AG08395 (cell line): ENCODE measurements at places on chromosomes 7 and 10.

- peak; percentile 98 for DNase-seq
Observed at GRCh38 chr7:149284850-149285585, 23.0 kb downstream of the ZNF783 start.

- no peak for DNase-seq
Observed at GRCh38 chr10:7322623-7323022, 88.2 kb downstream of the SFMBT2 start.

- peak; percentile 94 for DNase-seq
Observed at GRCh38 chr10:70673043-70673928, 980 bp downstream of the ADAMTS14 start.

GRCh38 chr7:133746305-133746704 lies 380.8 kb upstream of the LRGUK start:
- DNase-seq, result no peak

DNA sequence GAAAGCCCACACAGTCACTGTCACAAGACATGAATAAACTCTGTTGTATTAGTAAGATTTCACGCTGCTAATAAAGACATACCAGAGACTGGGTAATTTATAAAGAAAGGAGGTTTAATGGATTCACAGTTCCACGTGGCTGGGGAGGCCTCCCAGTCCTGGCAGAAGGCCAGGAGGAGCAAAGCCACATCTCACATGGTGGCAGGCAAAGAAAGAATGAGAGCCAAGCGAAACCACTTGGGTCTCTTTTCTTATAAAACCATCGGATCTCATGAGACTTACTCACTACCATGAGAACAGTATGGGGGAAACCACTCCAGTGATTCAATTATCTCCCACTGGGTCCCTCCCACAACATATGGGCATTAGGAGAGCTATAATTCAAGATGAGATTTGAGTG lies 110.2 kb downstream of the ST8SIA6 start:
- DNase-seq, result no peak

- no peak for DNase-seq
Observed at GRCh38 chr10:1148855-1149605, 92.8 kb downstream of the WDR37 start.

DNA sequence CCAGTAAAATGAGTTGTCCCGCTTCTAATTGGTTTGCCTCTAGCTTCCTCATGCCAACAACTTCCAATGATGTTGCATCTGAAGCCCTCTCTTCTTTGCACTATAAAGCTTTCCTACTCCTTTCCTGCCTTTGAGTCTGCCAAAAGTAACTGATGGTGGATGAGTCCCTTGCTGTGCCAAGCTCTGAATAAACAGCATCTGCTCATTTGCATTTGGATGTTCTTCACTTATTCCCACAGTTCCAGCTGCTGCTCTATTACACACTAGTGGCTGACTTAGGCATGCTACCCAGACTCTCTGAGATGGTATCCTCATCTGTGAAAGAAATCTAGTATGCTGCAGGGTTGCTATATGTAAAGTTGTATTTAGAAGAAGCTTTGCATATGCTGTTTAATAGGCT lies 24.9 kb downstream of the SFR1 start:
- no peak for DNase-seq

GRCh38 chr7:98211676-98212531 lies 665 bp downstream of the BHLHA15 start:
- no peak for DNase-seq

DNA sequence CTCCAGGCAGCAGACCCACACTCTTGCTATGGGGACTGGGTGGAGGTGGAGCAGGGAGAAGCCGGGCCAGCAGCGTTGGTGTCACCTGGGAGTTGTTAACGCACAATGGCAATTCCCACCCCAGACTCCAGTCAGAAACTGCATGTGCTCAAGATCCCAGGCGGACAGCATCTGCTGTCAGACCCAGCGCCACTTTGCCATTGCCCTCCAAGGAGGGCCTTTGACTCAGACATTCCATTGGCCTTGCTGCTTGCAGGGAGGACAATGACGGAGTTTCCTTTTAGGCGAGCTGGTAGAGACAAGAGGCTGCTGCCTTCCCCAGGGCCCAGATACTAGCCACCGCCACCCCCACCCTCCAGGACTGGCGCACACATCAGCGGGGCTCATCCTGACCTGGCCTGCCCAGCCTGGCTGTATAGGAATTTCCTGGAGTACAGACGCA lies 34.5 kb downstream of the ZNF775 start:
- peak; percentile 29 for DNase-seq

DNA sequence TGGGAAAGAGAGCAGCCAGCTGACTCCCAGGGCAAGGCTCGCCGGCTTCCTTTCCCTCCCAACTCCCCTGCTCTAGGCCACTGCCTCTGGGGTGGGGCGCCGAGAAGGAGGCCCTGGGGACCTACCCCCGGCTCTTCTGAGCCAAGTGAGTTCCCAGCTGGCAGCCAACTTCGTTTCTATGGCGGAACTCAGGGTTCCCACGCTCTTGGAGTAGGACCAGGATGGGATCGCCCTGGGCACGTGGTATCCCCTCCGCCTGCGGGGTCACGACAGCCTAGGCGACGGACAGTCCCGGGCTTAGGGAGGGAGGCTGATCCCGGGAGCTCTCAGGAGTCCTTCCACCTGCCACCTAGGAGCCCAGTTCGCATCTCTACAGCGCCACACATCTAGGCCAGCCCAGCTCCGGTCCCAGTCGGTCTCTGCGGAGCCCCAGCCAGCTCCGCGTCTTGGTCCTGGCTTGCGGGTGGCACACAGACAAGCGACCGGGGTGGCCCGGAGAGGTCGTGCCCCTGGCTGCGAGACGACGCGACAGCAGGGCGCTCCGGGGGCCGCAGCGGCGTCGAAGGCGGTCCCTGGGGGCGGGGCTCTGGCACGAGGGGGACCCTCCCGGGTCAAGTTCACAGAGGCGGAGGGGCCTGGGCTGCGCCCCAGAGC lies 20.5 kb upstream of the GATA3 start:
- DNase-seq, result no peak

DNA sequence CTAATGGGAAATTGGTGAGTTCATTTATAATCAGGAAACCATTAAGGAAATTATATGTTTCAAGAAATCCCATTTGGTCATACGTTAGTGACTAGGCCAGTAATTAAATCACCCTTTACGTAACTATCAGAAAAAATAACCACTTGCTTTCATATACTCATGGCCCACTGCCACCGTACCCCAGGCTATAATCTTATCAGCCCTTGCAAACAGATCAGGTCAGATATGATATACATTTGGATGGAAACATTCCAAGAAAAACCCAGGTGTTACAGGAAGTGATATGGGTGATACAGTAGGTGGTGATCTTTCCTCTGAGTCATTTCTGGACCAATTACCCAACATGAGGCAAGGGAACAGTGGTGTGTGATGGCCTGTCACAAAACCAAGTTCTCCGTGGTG lies 481.0 kb upstream of the SEMA3A start:
- DNase-seq, result no peak

GRCh38 chr10:69090685-69091084 lies 2.8 kb downstream of the SRGN start:
- DNase-seq, result no peak

DNA sequence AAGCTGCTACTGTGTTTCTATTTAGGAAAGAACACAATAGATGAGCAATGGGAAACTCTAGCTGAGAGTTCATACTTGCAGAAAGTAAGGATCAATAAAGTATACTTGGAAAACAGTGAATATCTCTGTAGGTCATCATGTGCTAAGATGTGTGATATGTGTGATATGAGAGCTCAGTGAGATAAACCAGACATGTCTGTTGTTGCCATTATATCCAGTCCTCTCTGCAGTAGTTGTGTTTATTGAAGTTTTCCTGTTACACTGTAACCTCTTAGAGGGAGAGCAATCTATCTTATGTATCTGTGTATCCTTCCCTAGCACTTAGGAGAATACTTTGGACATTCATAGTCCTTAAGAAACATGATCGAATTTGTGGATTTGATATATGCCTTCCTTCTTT lies 19.1 kb downstream of the TRUB1 start:
- no peak for DNase-seq

DNA sequence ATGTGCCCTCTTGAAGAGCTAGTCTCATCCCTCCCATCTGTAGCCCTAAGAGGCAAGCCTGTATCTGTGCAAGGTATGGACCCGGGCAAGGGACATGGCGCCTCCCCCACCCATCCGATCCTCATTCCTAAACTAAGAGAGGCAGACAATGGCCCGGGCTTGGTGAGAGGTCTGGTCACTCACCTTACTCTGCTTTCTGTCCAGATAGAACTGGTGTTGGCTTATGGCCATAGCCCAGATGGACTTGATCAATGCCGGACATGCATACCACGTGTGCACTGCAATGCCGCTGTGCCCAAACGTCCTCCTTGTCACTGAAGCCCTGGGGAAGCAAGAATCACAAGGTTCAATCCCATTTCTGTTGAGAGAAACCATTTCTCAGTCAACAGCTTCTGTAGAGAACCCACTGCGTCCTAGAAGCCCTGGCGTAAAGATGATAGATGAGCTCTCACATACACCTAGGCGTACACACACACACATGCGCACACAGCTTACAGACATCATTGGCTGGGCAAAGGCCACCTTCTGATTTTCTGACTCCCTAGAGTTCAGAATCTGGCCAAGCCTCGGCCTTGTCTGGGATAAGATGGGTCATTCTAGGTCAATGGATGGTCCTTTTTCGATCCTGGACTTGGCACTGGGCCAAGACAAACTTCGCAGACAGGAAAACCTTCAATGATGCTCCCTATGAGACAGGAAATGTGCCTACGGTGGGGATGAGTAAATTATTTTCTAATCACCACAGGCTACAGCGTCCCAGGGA lies 114.6 kb downstream of the PRPF18 start:
- no peak for DNase-seq

DNA sequence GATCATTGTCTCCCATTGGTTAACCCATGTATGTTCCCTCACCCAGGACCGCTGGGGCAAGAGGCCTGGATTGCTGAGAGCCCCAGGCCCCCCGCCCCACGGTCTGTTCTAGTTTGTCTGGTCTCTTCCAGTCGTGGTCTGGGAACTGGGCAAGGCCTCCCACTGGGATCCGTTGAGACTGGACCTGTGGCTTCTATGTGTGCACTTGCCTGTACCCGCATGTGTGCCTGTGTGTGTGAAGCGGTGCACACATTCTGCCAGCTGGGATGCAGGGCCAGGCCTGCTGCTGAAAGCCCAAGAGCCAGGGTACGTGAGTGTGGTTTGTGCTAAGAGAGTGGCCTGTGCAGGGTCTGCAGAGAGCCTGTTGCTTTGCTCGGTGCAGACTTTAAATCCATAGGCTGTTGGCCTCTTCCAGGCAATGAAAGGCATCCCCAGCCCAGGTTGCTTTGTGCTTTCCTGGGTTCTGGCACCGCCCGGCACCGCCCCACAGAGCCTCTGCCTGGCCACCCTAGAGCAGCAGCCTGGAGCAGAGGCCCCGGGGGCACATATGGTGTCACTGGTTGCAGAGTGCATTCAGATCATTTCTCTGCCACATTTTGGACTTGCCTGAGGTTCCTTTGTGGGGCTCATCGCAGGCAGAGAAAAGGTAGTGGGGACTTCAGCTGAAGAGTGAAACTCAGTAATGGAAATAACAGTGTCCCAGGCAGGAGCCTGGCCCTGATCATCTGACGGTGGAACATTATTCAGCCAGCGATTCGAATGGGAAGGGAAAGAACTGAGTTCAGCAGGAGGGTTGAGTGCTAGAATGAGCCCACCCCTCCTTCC lies 215.5 kb downstream of the GLRX3 start:
- DNase-seq, result no peak

- DNase-seq, result no peak
Observed at GRCh38 chr7:26420422-26421019, 128.9 kb downstream of the SNX10 start.

DNA sequence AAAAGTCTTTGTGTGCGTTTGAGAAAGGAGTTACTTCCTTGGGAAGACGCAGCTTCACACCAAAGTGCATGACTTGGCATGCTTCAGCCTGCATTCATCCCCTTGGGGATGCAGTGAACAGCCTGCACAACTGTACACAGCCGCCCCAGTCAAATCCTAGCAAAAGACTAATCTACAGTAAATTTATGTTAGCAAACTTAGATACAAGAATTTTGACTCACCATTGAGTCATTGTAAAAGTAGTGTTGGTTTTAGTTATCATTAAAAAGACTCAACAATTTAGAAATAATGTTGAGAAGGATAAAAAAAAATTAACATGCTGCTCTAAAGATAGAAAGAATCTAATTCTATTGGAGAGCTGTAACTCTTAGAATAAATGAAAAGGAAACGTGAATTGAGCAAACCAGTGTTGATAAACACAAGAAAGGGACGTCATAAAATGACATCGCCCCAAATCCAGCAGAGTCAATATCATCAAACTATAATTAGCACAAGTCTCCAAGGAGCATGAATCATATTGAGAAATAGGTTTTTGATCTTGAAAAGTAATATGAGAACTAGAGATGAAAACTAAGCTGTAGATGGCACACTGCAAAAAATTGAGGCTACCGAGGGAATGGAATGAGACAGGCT lies 11.9 kb upstream of the OPTN start:
- DNase-seq, result peak; percentile 68

- no peak for DNase-seq
Observed at GRCh38 chr7:21108182-21108581, 319.7 kb upstream of the SP4 start.

- no peak for DNase-seq
Observed at GRCh38 chr10:56605051-56605450, 244.0 kb upstream of the ZWINT start.

GRCh38 chr7:75049817-75050216 lies 23.8 kb downstream of the RCC1L start:
- no peak for DNase-seq

DNA sequence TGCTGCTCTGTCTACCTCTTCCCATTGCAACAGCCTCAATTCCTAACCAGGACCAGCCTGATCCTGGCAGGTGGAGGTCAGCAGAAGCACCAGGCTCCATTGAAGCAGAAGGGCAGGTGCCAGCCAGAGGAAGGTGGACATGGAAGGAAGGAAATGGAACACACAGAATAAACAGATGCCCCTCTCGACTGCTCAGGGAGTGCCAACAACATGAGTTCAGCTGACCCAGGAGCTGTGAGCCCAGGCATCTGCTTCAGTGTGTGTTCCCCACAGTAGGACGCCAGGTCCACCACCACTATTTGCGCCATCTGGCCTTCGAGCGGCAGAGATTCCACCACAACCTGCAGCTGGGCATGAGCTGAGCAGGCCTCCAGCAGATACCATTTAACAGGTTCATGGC lies 56.7 kb downstream of the GPAM start:
- DNase-seq, result no peak

DNA sequence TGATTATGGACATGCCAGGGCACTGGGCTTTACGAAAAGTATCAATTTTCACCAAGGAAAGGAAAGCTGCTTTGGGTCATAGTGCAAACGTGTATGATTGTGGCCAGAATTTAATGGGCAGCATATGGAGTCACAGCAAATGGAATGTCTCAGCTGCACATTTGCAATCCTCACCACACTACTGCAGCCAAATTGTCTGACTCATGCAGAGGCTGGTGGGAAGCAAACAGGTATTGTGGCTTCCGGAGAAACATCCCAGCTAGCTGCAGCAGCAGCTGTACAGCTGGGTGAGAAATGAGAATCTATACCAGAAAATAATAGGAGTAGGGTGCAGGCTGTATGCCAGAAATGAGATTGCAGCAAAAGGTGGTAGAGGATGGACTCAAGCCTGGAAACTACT lies 374.7 kb upstream of the VWC2 start:
- no peak for DNase-seq
